ENCODE measurements at places on chromosomes 1 and 21.

GRCh38 chr1:108107658-108108057, 92.5 kb downstream of the SLC25A24 start:
- no peaks in the 10 kb centered on the region for H3K27me3 ChIP-seq
- peaks cover 7% of the 10 kb centered on the region for H3K4me1 ChIP-seq
- H3K27ac ChIP-seq, result no peak overlapping the region

GRCh38 chr1:160542303-160542945, 19.4 kb upstream of the SLAMF6 start:
- no peak overlapping the region for H3K4me3 ChIP-seq
- H3K4me1 ChIP-seq, result peaks cover 47% of the 10 kb centered on the region
- no peak for DNase-seq
- peaks cover 5% of the 10 kb centered on the region for H3K36me3 ChIP-seq
- peak overlapping the region; percentile 89 for H3K27ac ChIP-seq
- no peaks in the 10 kb centered on the region for H3K27me3 ChIP-seq

DNA sequence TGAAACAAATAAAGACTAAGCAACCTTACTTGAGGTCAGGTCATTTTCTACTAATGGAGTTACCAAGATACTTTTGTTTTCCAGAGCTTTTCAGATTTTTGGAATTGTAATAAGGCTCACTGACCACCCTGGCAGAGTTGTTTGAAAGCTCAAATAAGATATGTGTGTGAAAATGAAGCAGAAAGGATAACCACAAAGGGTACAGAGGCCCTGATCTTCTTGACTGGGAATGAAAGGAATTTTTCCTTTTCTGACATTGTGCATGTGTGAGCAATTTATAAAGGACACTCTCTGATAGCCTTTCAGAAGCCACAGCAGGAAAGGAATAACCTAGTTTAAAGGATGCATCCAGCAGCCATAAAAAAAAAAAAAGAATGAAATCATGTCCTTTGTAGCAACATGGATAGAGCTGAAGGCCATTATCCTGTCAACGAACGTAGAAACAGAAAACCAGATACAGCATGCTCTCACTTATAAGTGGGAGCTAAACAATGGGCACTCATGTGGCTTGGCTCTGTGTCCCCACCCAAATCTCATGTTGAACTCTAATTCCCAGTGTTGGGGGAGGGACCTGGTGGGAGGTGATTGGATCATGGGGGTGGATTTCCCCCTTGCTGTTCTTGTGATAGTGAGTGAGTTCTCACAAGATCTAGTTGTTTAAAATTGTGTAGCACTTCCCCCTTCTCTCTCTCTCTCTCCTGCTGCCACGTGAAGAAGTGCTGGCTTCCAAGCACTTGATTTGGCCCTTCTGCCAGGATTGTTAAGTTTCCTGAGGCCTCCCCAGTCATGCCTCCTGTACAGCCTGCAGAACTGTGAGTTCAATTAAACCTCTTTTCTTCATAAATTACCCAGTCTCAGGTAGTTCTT, 3.1 kb upstream of the SRP9 start:
- DNase-seq, result no peak
- peaks cover 5% of the 10 kb centered on the region for H3K4me1 ChIP-seq
- H3K4me3 ChIP-seq, result no peak overlapping the region
- no peaks in the 10 kb centered on the region for H3K27me3 ChIP-seq
- no peak overlapping the region for H3K27ac ChIP-seq

DNA sequence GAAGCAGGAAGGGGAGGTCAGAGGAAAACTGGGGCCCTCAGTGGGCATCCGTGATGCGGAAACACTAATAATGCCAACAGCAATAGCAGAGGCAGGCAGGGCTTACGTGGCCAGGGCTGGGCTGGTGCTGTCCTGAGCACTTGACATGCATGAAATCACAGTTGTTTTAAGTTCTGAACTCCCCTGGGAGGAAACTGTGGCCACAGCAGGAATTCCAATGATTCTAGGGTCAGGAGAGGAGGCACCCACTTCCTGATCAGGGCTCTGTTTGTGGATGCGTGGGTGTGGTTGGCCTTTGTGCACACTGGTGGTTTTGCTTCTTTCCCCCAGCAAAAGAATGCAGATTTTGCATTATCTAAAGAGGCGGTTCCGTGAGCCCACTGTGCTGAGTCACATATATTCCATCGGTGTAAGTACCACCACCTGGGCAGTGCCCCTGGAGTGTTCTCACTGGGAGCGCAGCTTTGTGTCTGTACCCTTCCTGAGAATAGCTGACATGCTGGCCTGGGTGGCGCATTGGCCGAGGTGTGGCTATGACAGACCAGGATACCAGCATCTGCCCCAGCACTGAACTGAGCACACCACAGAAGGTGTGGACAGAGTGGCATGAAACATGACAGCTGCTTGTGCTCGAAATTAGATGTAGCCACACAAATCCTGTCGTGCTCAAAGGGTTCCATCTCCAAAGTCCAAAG, 71.0 kb downstream of the PDE9A start:
- peaks cover 34% of the 10 kb centered on the region for H3K27me3 ChIP-seq
- H3K36me3 ChIP-seq, result no peaks in the 10 kb centered on the region
- H3K27ac ChIP-seq, result no peak overlapping the region
- H3K4me3 ChIP-seq, result no peak overlapping the region

DNA sequence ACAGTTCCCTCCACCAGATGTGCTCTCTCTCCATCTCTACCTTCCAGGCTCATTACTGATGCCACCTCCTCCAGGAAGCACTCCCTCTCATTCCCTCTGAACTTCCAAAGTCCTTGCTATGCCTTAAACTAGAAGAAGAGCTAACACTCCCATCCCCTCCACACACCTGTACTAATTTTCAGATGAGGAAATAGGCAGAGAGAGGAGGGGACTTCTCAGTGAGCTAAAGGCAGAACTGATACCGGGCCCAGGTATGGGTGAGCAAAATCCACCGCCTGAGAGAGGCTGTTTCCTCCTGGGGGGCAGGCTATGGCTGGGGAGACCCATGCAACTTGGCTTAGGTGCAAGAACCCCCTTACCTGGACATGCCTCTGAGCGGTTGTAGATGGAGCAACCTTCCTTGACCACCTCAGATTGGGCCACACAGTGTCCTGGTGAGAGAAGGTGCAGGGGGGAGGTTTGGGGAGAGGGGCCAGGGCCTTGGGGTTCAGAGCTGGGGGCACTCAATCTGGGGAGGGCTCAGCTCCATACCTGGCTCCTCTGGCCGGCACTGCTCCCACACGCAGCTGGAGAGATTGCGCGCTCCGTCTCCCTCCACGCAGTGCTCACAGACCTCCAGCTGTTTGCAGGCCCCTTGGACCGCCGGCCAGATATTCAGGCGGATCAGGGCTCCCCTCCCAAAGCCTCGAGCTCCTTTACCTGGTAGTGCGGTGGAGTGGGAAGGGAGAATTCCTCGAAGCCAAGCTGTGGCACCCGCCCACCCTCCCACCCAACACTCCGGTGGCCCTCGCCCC, 967 bp downstream of the CD164L2 start:
- DNase-seq, result no peak
- no peak overlapping the region for H3K4me3 ChIP-seq
- H3K27ac ChIP-seq, result peak overlapping the region; percentile 3
- H3K4me1 ChIP-seq, result peaks cover 2% of the 10 kb centered on the region
- H3K27me3 ChIP-seq, result no peaks in the 10 kb centered on the region

DNA sequence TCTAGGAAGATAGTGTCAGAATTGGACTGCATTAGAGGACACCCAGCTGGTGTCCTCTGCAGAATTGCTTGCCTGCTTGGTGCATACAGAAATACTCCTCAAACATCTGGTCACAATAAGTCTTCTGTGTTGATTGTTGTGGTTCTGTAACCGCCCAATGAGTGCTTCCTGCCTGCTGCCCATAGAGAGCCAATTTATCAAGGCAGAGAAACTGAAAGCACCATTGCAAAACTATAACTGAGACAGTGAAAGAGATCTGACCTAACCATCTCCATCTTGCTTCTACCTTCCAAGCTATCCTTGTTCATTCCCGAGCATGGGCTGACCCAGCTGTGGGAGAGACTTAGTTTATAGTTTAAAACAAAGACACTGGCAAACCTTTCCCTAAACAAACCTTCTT, 462.4 kb upstream of the RGS18 start:
- no peak overlapping the region for H3K27ac ChIP-seq
- H3K4me3 ChIP-seq, result no peak overlapping the region
- H3K4me1 ChIP-seq, result no peaks in the 10 kb centered on the region
- DNase-seq, result no peak
- H3K36me3 ChIP-seq, result no peaks in the 10 kb centered on the region

DNA sequence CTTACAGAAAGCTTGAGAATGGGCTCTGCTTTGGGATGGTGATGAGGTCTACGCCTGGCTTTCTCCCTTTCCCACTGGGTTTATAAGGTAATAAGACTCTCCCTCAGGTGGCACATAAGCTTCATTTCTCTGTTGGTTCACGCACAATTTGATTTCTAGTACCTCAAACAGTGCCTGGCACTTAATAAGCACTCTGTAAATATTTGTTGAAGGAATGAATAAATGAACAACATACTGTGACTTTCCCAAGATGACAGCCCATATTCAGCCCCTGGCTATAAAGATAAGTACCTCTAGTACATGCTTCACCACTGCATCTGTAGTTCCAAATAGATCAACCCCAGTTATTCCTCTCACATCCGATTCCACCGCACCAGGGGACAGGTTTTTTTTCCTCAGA, 17.8 kb downstream of the COPA start:
- H3K27me3 ChIP-seq, result no peaks in the 10 kb centered on the region
- no peak overlapping the region for H3K4me3 ChIP-seq
- H3K36me3 ChIP-seq, result peaks cover 88% of the 10 kb centered on the region
- no peak overlapping the region for H3K27ac ChIP-seq

DNA sequence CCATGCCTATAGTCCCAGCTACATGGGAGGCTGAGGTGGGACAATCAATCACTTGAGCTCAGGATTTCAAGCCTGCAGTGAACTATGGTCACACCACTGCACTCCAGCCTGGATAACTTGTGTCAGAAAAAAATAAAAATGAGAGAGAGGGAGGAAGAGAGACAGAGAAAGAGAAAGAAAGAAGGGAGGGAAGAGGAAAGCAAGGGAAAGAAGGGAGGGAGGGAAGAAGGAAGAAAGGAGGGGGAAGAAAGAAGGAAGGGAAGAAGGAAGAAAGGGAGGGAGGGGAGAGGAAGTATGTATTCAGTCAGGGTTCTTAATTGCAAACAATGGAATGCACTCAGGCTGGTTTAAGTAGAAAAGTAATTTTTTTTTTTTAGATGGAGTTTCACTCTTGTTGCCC, 7.9 kb upstream of the HENMT1 start:
- H3K4me1 ChIP-seq, result peaks cover 10% of the 10 kb centered on the region
- no peaks in the 10 kb centered on the region for H3K36me3 ChIP-seq
- H3K4me3 ChIP-seq, result no peak overlapping the region

All from effector memory CD8-positive, alpha-beta T cell (primary cell).